ENCODE measurements at places on chromosomes 6 and 20.

DNA sequence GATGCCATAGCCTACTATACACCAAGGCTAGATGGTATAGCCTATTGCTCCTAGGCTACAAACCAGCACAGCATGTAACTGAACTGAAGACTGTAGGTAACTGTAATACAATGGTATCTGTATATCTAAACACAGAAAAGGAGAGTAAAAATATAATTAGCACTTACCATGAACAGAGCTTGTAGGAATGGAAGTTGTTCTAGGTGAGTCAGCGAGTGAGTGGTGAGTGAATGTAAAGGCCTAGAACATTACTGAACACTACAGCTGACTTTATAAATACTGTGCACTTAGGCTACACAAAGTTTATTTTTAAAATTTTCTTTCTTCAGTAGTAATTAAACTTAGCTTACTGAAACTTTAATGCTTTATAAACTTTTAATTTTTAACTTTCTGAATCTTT is 129.5 kb downstream of the BTBD9 start:
- no peak for DNase-seq

GRCh38 chr6:34389034-34389433 is 3.4 kb downstream of the NUDT3 start:
- DNase-seq, result no peak

- no peak for DNase-seq
Measured at GRCh38 chr6:87237804-87238203, 82.4 kb downstream of the ZNF292 start.

DNA sequence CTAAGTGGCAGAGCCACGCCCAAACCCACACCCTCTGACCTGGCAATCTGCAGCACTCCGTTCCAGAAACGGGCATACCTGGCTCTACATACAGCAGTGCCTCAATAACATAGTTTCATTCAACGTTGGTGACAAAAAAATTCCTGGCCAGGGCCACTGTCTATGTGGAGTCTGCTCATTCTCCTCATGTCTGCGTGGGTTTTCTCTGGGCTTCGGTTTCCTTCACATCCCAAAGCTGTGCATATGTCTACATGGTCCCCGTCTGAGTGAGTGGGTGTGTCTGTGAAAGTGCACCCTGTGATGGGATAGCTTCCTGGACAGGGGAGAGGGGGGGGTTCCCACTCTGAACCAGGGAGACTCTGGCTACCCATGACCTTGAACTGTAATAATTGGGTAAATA is 2.1 kb downstream of the KIAA0319 start:
- DNase-seq, result no peak

- DNase-seq, result no peak
Measured at GRCh38 chr6:1851681-1852456, 242.2 kb downstream of the FOXC1 start.

DNA sequence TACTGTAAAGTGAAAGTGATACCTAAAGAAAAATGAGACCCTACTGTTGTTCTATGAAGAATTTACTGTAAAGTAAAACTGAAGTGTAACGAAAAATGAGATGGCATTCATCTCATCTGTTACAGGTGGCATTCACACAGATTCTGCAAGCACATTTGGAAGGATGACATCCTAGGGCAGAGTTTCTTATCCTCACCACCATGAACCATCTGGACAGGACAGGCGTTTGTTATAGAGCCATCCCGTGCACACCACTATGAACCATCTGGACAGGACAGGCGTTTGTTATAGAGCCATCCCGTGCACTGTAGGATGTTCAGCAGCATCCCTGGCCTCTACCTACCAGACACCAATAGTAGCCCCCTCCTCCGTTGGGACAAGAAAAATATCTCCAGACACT is 294.8 kb downstream of the GMDS start:
- no peak for DNase-seq

- no peak for DNase-seq
Measured at GRCh38 chr6:28940294-28940857, 16.6 kb upstream of the TRIM27 start.

- no peak for DNase-seq
Measured at GRCh38 chr6:12293235-12293930, 3.2 kb downstream of the EDN1 start.

GRCh38 chr20:1952737-1953530 is 40.9 kb downstream of the PDYN start:
- no peak for DNase-seq
